ENCODE measurements at places on chromosomes 4 and X. TPM values are rescaled to one million over a fixed set of nuclear protein-coding genes. Genes with fewer than 3 reads are reported as not detected.
A peak's percentile ranks its signal among the peaks of the same experiment; 100 is the strongest.

GRCh38 chrX:4675686-4676300 is 962.3 kb upstream of the PRKX start:
- no peak for DNase-seq

DNA sequence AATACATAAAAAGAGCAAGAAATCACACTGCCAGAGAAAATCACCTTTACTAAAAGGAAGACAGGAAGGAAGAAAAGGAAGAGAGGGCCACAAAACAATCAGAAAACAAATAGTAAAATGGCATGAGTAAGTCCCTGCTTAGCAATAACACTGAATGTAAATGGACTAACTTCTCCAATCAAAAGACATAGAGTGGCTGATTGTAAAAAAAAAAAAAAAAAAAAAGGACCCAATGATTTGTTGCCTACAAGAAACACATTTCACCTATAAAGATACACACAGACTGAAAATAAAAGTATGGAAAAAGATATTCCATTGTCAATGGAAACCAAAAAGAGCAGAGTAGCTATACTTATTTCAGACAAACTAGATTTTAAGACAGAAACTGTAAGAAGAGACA is 12.6 kb downstream of the CENPU start:
- no peak for DNase-seq

DNA sequence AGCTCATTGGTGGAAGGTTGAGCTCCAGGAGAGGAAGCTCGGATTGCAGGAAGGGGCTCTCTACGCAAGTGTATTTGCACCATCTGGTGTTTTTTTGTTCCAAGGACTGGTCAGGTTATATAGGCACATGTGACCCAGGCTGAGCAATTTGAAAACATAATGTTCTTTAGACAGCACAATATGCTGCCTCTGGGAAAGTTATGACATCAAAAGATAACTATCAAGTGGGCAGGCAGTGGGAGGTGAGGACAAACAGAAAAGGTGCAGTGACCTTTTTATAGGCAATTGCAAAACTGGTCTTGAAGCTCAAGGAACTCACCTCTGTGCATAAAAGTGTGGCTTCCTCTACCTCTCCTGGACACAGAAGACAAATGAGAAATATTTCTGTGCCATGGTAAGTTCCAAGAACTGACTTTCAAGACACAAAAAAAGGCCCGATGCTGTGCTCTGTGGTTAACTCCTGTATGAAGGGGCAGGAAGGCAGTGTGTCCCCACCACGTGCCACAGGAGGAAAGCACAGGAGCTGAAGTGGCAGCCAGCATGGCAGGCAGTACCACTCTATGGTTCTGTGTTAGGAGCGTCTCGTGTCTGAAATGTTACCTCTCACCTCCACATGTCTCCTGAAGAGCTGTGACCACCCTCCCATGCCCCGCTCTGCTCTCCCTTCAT is 128.6 kb downstream of the SHROOM3 start:
- DNase-seq, result no peak

- DNase-seq, result no peak
These were observed 48.0 kb downstream of the ETNPPL start for GRCh38 chr4:108714880-108715279.

- DNase-seq, result no peak
These were observed 26.1 kb downstream of the ARFIP1 start for GRCh38 chr4:152805818-152806217.

GRCh38 chrX:119292445-119292844 is 56.4 kb downstream of the PGRMC1 start:
- no peak for DNase-seq

GRCh38 chrX:48854898-48855297 is 19.5 kb upstream of the PCSK1N start:
- DNase-seq, result no peak

DNA sequence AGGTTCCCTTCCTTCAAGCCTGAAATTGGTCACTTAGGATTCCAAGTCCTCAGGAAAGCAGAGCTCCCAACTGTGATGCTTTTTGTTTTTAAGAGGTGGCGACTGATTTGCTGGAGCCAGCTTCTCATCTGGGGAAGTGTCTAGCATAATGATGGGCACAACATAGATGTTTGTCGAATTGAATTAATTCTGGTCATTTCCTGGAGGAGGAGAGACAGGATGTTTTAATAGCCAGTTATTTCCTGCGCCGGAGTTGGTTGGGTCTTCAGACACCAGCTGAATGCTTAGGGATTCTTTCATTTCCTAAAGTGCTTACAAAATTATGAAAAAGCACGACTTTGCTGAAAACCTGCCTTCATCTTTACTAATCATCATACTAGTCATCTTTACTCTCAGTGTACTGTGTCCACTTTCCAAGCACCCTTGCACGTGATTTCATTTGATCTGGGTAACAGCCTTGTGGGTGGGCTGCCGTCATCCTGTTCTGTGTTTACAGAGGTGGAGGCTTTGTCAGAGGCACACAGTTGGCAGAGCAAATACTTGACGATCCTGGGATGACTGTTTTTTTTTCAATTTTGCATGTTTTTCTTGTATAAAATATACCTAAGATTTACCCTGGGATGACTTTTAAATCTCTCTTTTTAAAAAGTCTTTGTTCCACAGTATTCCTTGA is 49.5 kb downstream of the RGS12 start:
- no peak for DNase-seq

DNA sequence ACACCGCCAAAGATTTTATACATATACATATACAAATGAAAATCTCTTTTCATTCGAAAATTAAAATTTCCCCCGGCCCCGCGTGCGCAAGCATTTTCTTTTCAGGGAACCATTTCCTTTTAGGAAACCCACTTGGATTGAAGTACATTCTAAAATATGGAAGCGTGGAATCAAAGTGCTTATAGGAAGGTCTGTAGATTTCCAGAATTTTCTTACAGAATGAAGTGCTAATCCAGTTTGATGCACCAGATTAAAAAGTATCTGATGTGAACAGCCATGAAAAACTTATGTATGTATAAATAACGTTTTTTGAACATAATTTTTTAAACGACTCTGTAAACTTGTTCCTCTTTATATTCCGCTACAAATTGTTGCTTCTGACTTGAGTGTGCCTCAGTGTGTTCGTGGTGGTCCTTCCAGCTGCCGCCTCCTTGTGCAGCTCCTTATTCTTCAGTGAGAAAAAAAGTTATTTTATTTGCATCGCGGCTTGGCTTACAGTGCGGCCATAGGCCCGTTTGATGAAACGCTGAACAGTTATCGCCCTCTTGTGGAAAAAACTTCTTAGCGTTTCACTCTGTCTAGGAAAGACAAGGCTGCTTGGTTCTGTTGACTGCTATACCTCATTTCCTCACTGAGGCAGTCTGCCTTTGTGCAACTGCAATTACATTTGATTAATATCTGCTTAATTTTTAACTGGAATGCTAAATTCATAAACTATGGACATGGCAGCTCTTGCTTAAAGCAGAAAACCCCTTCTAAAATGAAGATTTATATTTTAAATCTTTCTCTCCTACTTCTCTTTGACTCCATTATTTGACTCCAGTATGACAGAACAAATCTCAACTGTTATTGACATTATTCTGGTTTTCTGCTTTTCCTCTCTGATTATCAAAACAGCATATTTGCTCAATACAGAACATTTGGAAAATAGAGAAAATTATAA is 4.7 kb upstream of the NKX6-1 start:
- peak; percentile 28 for DNase-seq

DNA sequence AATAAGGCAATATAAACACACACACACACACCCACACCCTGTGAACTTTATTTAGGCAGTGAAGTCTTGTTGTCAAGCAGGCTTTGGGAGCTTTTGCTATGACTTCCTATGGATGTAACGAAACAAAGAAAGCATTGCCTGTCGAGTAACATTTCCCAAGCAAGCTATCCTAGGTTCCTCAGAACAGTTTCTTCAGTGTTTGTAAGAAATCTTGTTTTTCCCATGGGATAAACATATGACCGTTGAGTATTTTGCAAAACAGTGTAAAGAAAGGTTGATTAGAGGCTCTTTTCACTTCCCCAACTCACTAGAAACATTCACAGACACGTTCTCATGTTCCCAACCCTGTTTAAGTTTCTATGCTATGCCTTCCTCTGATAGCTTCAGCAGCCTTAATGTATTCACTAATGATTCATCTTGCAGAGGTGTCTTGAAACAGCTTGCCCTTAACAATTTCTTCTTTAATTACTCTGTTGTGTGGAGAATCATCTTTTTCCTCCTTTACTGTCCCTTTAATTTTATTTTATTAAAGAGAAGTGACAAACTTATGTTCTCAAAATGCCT is 1947.1 kb upstream of the TENM3 start:
- DNase-seq, result no peak

IGFBP7 gene
- polyA plus RNA-seq, result 292 TPM

PPEF1 gene
- not detected for polyA plus RNA-seq

Measured in foreskin keratinocyte (primary cell).